Activated CD8-positive, alpha-beta memory T cell treated with anti-CD3 and anti-CD28 coated beads, Interleukin-2, amount 10 ng/mL, durations not matched to agents 7 days and 5 days (primary cell): ENCODE measurements at places on chromosomes 16 and 17.

DNA sequence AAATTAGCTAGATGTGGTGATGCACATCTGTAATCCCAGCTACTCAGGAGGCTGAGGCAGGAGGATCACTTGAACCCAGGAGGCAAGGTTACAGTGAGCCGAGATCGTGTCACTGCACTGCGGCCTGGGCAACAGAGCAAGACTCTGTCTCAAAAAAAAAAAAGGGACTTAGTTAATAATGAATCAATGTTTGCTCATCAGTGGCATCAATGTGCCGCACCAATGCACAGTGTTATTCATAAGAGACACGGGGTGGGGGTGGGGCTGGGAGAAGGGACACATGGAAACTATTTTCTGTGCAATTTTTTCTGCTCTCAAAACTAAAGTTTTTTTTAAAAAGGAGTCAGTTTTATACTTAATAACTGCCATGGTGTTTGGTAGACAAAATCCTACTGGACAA, 6.8 kb upstream of the ATP2C2 start:
- no peak for DNase-seq

DNA sequence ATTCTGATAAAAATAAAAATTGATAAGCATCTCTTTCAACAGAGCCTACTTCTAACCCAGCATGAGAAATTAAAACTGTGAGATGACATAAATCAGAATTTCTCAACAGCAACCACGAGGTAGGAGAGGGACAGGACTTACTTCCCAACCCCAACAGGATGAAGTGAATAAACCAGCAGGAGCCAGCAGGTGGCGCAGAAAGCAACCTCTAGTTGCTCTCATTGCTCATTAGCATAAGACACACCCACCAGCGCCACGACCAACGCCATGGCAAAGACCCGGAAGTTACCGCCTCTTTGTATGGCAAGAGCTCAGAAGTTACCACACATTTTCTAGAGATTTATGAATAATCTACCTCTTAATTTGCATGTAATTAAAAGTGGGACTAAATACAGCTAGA, 189.4 kb upstream of the CDH8 start:
- no peak for DNase-seq

GRCh38 chr17:48499248-48499647, 31.6 kb downstream of the HOXB1 start:
- DNase-seq: no peak

- no peak for DNase-seq
These were observed 85.2 kb downstream of the KSR1 start for GRCh38 chr17:27541301-27542023.

DNA sequence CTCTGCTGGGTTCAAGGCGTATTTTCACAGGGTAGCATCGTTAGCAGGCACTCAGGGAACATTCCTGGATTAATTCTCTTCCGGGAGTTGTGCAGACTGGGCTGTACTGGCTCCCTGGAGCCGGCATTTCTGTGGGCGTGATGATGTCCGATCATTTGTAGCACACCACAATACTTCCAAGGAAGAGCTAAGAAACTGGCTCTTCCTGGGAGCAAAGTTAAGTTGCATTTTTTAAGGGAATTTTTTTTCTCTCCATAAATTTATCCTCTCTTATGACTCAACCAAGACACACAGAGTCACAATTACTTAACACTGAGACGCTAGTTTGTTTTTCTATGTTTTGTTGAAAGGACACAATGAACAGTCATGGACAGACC, 211.6 kb upstream of the FOXF1 start:
- DNase-seq: no peak

- DNase-seq: no peak
These were observed 74.8 kb downstream of the USP31 start for GRCh38 chr16:23074423-23074822.

DNA sequence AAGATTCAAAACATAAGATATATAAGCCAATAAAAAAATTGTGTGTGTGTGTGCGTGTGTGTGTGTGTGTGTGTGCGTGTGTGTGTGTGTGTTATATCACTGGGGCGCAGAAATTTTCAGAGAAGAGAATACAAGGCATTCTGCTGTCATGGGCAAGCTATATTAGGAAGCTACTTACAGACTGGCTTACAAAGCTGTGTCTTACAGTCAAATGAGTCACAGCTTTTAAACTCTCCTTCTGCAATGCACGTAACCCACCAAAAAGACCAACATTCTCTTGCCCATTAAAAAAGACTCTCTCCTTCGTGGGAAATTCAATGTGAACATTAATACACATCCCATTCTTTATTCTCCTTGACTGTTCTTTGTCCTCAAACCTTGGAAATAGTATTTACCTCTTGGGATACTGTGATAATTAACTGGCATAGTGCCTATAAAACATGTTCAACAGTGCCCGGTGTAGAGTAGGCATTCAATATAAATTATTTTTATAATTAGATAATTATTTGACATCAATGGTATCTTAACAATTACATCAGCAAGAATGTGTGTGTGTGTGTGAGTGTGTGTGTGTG, 860.4 kb upstream of the SOX9 start:
- no peak for DNase-seq

DNA sequence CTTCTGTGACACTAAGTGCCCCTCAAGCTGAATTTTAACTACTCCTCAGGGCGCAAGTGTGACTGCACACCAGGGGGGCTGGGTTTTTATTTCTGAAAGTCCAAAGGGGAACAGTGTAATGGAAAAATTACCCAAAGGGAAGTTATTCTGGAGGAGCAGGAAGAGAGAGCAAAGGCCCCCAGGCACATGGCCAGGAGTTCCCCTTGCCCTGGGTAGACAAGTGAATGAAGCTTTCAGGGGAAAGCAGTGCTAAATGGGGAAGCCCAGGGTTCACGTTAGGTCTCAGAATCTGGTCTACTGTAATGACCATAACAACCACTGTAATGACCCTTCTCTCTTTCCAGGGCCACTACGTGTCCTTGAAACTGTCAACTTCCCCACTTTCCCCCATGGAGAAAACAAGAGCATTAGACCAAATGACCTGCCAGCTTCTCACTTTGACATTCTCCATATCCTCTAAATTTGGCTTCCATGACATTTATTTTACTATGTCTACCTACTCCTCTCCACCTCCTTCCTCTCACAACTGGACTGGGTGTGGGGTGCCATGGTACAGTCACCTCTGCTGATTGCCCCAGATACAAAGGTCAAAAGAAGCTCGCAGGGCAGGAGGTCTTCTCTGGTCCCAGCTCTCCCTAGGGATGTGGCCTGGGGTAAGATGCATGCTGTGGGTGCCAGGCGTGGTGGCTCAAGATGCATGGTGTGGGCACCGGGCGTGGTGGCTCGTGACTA, 34.1 kb upstream of the MMP2 start:
- no peak for DNase-seq

DNA sequence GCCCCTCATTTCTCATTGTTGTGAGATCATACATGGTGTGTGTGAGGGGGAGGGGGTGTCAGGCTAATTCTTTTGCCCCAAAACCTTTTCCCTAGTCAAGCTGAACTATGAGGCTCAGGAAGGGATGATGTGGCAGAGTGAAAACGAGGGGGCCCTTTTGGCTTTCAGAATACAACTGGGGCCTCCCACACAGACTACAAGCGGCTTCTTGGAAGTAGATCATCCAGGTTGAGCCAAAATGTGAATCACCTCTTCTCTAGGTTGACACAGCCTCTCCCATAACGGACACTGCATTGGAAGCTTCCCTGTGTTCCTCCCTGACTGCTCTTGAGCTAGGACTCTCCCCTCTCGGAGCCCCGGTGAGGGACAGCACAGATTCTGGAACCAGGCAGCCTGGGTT, 2.3 kb upstream of the ALKBH5 start:
- no peak for DNase-seq

- DNase-seq: no peak
These were observed 21.1 kb upstream of the CORO6 start for GRCh38 chr17:29643817-29644160.

GRCh38 chr16:85639529-85640253, 26.6 kb downstream of the GSE1 start:
- DNase-seq: no peak
